Lower leg skin (tissue), 4 donors: ENCODE measurements at places on chromosomes 3 and 15. TPM values are rescaled to one million over a fixed set of nuclear protein-coding genes. Genes with fewer than 3 reads are reported as not detected.

GRCh38 chr3:8709287-8709686 lies 24.3 kb upstream of the CAV3 start:
- no peak for DNase-seq

GRCh38 chr3:12903881-12904280 lies 62.5 kb upstream of the RPL32 start:
- DNase-seq = no peak

DNA sequence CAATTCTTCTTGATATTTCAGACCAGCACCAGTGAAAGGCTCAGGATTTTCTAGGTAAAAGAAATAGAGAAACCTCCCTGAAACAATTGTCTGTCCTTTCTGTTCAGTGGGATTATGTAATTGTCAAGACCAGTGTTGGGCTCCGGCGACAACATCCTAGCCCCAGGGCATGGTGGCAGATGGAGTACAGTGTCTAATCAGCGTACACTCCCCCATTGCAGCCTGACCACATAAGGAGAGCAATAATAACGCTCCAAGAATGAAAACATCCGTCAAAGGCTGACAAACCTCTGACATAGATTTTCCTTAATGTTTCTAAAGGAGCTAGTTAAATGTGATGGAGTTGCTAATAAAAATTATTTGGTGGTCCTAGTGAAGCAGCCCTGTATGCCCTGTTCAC lies 144.6 kb downstream of the EBLN2 start:
- no peak for DNase-seq

DNA sequence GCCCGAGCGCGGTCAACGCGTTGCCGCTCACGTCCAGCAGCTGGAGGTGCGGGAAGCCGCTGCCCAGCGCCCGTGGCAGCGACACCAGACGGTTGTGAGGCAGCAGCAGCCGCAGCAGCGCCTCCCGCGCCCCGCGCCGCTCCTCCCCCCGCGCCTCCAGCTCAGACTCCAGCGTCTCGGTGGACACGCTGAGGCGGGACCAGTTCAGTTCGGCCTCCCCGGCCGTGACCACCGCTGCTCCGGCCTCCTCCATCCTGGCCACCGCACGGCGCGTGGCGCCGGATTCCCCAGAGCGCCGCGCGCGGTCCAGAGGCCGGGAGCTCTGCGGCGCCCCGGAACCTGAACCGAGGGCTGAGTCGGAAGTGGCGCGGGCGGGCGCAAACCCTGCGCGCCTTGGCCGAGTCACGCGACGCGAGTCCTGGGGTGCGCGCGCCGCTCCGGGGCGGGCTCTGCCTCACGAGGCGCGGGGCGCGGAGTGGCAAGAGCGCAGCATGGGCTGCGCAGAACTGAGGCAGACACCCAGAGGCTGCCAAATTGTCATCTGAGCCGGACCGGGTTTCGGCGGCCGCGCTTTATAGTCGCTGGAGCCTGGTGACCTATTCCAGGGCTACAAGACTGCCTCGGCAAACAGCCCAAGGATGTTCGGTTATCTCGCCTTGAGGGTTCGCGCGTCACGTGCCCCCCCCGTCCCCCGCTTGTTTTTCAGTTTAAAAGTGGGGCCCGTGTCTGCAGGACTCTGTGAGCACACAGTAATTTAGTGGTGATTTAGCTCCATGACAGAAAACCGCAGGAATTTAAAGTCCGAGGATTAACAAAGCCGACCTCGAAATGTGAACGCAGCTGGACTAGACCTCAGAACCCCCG lies at the start of gene LRRC58:
Gene LRRC58, minus strand, starts transcription at position 364 of the 864 bp plus-strand sequence. Its CDS starts 111 bp downstream, at position 253.
- DNase-seq = peak; percentile 97

- DNase-seq = peak; percentile 68
Measured at GRCh38 chr15:79105141-79105540, 14.6 kb upstream of the RASGRF1 start.

GRCh38 chr3:24615177-24615576 lies 120.5 kb upstream of the THRB start:
- DNase-seq = no peak

GRCh38 chr3:15929944-15930571 lies 132.3 kb upstream of the ANKRD28 start:
- no peak for DNase-seq

GRCh38 chr15:38316311-38316710 lies 63.7 kb downstream of the SPRED1 start:
- DNase-seq = no peak

DNA sequence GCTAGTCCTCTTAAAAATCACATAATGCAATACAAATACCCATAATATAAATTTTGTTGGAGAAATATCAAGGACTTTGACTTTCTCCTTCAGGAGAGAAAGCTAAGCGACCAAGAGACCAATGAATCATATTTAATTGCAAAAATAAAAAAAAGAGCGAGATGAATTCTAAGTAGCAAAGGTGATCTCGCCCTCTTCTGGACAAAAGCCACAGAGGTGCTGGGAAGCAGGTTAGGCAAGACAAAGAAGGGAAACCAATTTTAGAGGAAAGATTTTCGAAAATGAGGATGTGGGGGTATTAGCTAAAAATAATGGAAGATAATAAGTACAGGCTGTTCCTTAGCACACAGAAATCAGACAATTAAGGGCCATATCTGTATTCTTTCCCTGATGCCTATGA lies 111.4 kb upstream of the PLAAT1 start:
- DNase-seq = no peak

DNA sequence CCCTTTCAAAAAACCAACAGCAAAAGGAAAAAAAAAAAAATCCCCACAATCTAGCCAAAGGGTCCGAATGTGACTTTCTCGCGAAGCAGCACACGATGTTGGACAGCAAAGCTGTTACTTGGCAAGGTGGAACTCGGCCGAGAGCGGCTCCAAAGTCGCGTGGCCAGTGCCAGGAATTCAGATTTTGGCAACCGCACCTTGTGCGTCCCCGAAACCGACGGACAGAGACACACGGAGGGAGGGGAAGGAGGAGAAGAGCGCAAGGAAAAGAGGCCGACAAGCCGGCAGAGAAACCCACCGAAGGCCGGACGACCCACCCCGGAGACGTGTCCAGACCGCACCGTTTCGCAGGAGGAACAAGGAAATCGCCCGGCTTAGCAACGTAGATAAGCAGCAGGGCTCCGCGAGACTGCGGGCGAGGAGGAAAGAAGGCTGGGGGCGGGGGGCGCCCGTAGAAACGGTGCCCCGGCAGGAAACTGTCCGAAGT lies 517.3 kb downstream of the MECOM start:
- no peak for DNase-seq

DNA sequence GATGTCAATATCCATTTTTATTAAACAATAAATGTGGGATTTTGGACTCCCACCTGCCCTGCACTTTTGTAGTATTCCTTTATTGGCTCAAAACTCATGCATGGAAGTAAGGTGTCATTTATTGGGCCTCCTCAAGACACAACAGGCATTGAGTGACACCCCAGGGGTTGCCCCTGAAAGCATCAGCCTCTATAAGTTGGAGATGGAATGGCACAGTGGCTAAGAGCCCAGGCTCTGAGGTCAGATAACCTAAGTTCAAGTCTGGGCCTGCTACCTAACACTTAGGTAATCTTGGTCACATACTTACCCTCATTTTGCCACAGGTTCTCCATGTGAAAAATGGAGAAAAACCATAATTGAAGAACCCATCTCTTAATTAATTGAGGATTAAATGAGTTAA lies 4.6 kb downstream of the CAPN3 start:
- DNase-seq = no peak

DNA sequence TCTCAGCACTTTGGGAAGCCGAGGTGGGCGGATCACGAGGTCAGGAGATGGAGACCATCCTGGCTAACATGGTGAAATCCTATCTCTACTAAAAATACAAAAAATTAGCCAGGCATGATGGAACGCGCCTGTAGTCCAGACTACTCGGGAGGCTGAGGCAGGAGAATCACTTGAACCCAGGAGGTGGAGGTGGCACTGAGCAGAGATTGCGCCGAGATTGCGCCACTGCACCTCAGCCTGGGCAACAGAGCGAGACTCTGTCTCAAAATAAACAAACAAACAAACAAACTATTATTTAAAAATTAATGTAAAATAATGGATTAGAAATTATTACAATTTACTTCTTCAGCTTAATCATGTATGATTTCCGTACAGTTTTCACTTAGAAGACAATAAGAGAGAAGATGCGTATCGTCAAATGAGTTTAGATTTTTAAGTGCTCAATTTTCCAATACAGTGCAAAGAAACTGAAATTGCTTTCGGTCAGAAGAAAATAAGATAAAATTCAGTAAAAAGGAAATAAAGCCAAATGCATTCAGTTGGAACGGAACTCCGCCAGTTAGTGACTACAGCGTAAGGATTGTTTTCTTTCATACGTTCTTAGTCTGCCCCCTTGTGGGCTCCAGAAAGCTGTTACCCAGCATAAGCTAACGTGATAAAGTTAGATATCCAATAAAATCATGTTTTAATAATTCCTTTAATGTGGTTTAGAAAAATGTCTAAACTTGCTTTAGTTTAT lies 24.8 kb downstream of the AADAC start:
- peak; percentile 49 for DNase-seq

The PRICKLE2 gene
- 12.1 TPM for total RNA-seq

The TTC21A gene
- total RNA-seq = 5.6 TPM

The AP3B2 gene
- 2.4 TPM for total RNA-seq

The SLC2A2 gene
- total RNA-seq = not detected

The CAMKV gene
- total RNA-seq = not detected
